ENCODE measurements at places on chromosomes 5 and 9. TPM values are rescaled to one million over a fixed set of nuclear protein-coding genes. Genes with fewer than 3 reads are reported as not detected.

GRCh38 chr5:8861764-8862163 is 684.1 kb downstream of the SEMA5A start:
- no peak for DNase-seq

DNA sequence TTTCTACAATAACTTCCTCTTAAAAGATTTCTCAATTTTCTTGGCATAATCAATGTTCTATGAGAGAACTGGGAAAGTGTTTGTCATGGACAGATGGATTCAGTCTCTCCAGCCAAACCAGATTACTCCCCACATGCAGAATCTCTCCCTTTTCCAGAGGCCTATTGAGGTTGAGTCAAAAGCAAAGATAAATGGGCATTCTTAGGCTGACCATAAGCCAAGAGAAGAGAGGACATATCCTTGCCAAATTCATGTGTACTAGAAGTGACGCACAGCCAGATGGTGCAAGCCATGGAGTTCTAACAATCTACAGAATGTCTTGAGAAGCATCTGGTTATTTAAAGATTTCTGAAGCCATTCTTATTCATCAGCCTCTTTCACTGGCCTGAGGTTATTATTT is 2115.0 kb downstream of the MAT2B start:
- DNase-seq: no peak

- no peak for DNase-seq
These were observed 104.4 kb downstream of the FANCC start for GRCh38 chr9:95213117-95213516.

Gene TMC1
- 0.34 TPM for total RNA-seq

- no peak for DNase-seq
These were observed 31.8 kb downstream of the SEC61B start for GRCh38 chr9:99253772-99254431.
